CD8-positive, alpha-beta memory T cell (primary cell): ENCODE measurements at places on chromosomes 6 and 20. TPM values are rescaled to one million over a fixed set of nuclear protein-coding genes. Genes with fewer than 3 reads are reported as not detected.

Gene PNLDC1
- 0.39 TPM for total RNA-seq

Gene ISM1
- 1.7 TPM for total RNA-seq

Gene AAR2
- 32.7 TPM for total RNA-seq

Gene LY6G6D
- total RNA-seq, result not detected

Gene NRSN1
- not detected for total RNA-seq

Gene LRRN4
- not detected for total RNA-seq

Gene SLC4A11
- 3.1 TPM for total RNA-seq

Gene KLHDC3
- total RNA-seq, result 73.5 TPM

Gene DHX16
- total RNA-seq, result 49.1 TPM

Gene TRIM38
- 11.2 TPM for total RNA-seq

Gene GLP1R
- total RNA-seq, result not detected

Gene OR2H2
- not detected for total RNA-seq

Gene REM1
- total RNA-seq, result not detected

GRCh38 chr6:143205585-143205984 lies 144.9 kb downstream of the AIG1 start:
- no peaks in the 10 kb centered on the region for H3K4me1 ChIP-seq
- H3K27ac ChIP-seq, result no peak overlapping the region
- H3K27me3 ChIP-seq, result no peaks in the 10 kb centered on the region
- no peak overlapping the region for H3K4me3 ChIP-seq

GRCh38 chr6:18293076-18293904 lies 29.0 kb upstream of the DEK start:
- no peak for DNase-seq
- no peak overlapping the region for H3K27ac ChIP-seq
- H3K4me1 ChIP-seq, result no peaks in the 10 kb centered on the region

DNA sequence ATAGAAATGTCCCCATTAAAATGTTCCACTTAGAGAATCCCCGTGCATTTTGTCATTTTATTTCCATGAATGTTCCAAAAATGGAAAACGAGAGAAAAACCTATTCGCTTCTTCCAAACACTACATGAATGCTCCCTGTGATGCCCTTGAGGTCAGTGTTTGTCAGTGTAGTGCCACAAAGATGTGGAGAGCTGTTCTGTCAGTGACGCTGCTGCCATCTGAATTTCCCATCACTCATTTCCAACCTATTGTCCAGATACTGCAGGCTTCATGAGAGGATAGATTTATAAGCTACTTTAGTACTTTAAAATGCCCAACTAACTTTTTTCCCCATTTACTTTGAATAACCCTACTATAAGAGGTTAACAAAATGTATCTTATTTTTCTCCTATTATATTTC lies 335.8 kb downstream of the CDKAL1 start:
- no peaks in the 10 kb centered on the region for H3K4me1 ChIP-seq
- H3K36me3 ChIP-seq, result no peaks in the 10 kb centered on the region
- no peak overlapping the region for H3K4me3 ChIP-seq
- H3K27me3 ChIP-seq, result no peaks in the 10 kb centered on the region
- no peak for DNase-seq
- no peak overlapping the region for H3K27ac ChIP-seq

DNA sequence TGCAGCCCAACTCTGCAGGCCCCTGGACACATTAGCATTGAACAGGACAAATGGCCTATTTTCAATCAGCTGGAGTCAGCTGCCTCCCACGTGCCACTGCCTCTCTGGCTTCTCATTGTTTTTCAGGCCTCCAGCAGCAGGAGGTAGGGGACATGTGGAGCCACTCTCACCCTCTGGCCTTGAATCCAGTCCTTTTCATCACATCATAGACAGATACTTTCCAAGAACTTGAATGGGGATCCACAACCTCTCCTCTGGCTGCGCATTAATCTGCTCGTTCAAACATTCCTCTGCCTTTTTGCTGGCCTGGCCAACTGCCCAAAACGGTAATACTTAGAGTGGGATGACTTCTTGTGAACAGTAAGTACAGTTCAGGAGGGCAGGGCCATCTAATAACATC lies 592.3 kb downstream of the PKHD1 start:
- H3K36me3 ChIP-seq, result no peaks in the 10 kb centered on the region
- no peaks in the 10 kb centered on the region for H3K4me1 ChIP-seq
- no peak overlapping the region for H3K4me3 ChIP-seq
- H3K27me3 ChIP-seq, result no peaks in the 10 kb centered on the region

DNA sequence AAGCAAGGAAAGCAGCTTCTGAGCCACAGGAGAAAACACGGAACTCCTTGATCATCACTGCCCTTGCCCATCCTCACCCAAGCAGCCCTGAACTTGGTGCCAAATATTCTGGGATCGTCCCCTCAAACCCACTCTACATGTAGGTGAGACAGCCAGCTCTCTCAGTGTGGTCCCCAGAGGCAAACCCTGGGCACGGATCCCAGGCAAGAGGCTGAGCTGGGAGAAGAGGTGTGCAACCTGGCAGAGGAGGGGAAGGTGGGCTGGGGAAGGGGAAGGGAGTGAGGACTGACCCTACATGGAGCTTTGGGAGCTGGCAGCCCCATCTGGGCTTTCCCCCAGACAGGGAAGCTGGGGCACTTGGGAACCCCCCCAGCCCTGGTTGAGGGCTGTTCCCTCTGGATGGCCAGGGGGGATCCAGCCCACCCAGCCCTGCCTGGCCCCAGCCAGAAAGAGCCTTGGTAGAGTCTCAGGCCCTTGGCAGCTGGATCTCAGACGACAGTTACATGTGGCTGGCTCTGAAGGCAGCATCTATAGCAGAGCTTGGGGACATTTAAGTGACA lies 186.2 kb upstream of the CST7 start:
- no peak overlapping the region for H3K4me3 ChIP-seq
- no peaks in the 10 kb centered on the region for H3K4me1 ChIP-seq
- no peaks in the 10 kb centered on the region for H3K36me3 ChIP-seq
- H3K27ac ChIP-seq, result no peak overlapping the region

- H3K27me3 ChIP-seq, result peaks cover 2% of the 10 kb centered on the region
- no peaks in the 10 kb centered on the region for H3K4me1 ChIP-seq
- H3K27ac ChIP-seq, result no peak overlapping the region
- no peaks in the 10 kb centered on the region for H3K36me3 ChIP-seq
- DNase-seq, result no peak
- no peak overlapping the region for H3K4me3 ChIP-seq
These were observed 45.9 kb upstream of the MAP3K4 start for GRCh38 chr6:160945516-160946177.

DNA sequence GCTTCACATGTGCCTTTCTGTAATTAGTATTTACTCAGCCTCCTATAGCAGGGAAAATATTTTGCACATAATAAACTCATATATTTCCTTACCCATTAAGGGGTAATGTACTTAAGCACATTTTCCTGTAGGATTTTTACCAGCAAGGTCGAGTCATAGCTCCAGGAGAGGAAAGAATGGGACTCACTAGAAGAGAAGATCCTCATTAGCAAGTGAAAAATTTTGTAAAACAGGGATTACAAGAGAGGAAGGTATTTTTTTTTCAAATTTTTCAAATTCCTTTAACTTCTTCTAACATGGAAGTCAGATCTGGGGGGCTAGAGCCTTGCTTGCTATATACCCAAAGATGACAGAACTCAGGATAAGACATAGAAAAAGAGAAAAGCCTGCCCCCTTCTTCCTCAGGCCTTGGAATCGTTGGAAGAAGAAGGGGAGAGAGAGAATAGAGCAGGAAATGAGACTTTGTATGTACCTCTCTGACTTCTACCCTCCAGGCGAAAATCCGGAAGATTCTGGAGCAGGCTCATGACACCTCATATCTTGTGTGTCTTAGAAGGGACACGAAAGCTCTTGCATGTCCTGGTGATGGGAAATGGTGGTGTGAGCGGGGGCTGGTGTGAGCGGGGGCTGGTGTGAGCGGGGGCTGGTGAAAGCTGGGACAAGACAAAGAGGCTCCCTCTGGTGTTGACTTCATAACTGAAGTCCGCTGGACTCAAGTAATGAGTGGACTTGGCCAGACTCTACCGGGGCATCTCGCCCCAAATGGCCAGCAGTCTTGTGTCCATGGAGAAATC lies 256.9 kb upstream of the PLCB4 start:
- DNase-seq, result no peak
- no peak overlapping the region for H3K4me3 ChIP-seq
- H3K27me3 ChIP-seq, result no peaks in the 10 kb centered on the region
- no peaks in the 10 kb centered on the region for H3K36me3 ChIP-seq

GRCh38 chr6:105519954-105520353 lies 117.1 kb upstream of the PREP start:
- no peak overlapping the region for H3K27ac ChIP-seq
- no peaks in the 10 kb centered on the region for H3K27me3 ChIP-seq
- no peaks in the 10 kb centered on the region for H3K36me3 ChIP-seq
- DNase-seq, result no peak

- no peak for DNase-seq
- no peaks in the 10 kb centered on the region for H3K4me1 ChIP-seq
These were observed 32.8 kb upstream of the FOXA2 start for GRCh38 chr20:22617160-22617559.

- no peaks in the 10 kb centered on the region for H3K27me3 ChIP-seq
- no peaks in the 10 kb centered on the region for H3K36me3 ChIP-seq
- no peak for DNase-seq
- no peak overlapping the region for H3K27ac ChIP-seq
- no peak overlapping the region for H3K4me3 ChIP-seq
These were observed 174.0 kb downstream of the AIG1 start for GRCh38 chr6:143234734-143235133.

DNA sequence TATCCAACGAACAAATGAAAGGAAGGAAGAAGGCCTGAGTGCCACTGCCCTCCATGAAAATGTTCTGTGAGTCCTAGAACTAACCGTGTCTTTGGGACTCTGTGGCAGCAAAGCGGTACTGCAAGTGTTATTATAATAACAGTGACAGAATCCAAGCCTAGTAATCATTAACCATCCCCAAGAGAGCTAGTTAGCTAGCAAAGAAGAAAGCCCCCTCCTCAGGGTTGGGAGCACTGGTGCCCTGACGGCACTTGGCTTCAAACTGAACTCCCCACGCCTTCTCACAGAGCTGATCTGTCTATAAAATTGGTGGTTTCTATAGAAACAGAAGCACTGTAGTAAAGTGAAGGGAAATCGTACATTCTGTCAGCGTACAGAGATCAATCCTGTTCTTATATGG lies 239.8 kb downstream of the PTPRT start:
- H3K27me3 ChIP-seq, result no peaks in the 10 kb centered on the region
- no peak for DNase-seq
- H3K27ac ChIP-seq, result no peak overlapping the region
- no peaks in the 10 kb centered on the region for H3K4me1 ChIP-seq

GRCh38 chr6:69580706-69581105 lies 216.1 kb downstream of the LMBRD1 start:
- H3K27ac ChIP-seq, result no peak overlapping the region
- H3K27me3 ChIP-seq, result no peaks in the 10 kb centered on the region
- no peak overlapping the region for H3K4me3 ChIP-seq

DNA sequence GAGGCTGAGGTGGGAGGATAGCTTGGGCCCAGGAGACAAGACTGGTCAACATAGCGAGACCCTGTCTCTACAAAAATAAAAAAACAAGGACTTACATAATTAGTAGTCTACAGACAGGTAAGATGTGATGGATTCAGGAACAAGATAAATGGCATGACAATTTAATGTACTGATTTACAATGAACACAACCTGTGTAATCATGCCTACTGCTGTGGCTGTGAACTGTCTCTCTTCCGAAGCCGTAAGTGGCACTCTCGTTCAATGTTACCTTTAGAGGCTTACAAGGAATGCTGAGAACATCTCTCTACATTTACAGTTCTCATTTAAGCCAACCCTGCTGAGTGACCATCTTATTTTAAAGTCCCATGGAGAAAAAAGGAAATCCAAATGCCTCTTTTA lies 134.8 kb upstream of the PRDM1 start:
- DNase-seq, result no peak
- no peaks in the 10 kb centered on the region for H3K27me3 ChIP-seq
- no peak overlapping the region for H3K4me3 ChIP-seq
- H3K36me3 ChIP-seq, result no peaks in the 10 kb centered on the region
- no peak overlapping the region for H3K27ac ChIP-seq

- no peak overlapping the region for H3K27ac ChIP-seq
- DNase-seq, result peak; percentile 80
- H3K36me3 ChIP-seq, result no peaks in the 10 kb centered on the region
- H3K4me1 ChIP-seq, result peaks cover 7% of the 10 kb centered on the region
- no peaks in the 10 kb centered on the region for H3K27me3 ChIP-seq
These were observed 23.0 kb downstream of the ZBP1 start for GRCh38 chr20:57596998-57597939.

GRCh38 chr6:83092756-83093399 lies 25.4 kb downstream of the DOP1A start:
- H3K4me1 ChIP-seq, result no peaks in the 10 kb centered on the region
- H3K36me3 ChIP-seq, result no peaks in the 10 kb centered on the region
- DNase-seq, result no peak
- no peak overlapping the region for H3K27ac ChIP-seq

DNA sequence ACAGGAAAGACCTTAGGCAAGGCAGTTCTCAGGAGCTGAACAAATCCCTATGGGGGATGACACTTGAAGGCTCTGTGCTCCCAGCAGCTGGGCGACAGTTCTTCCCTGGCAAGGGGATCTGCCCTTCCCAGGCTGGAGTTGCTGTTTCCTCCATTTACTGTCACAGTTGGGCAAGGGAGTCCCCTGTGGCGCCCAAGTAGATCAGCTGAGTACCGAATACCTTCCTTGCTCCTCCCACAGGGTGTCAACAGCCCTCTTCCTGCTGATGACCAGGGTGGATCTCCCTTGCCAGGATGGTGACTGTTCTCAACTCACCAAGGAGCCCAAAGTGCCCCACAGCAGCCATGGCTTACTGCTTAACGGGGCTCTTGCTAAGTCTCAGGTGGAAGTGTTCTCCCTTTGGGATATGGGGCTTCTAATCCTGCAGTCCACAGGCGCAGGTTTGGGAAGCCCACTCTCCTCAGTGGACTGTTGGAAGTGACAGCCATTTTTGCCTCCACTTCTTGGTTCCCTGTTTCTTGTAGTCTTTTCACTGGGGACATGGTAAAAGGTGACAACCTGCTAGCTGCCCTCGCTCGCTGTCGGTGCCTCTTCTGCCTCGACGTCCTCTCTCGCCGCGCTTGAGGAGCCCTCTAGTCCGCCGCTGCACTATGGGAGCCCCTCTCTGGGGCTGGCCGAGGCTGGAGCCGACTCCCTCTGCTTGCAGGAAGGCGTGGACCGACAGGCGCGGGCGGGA lies 5.7 kb upstream of the PSMG4 start:
- no peak for DNase-seq
- H3K4me1 ChIP-seq, result peaks cover 7% of the 10 kb centered on the region
- H3K36me3 ChIP-seq, result no peaks in the 10 kb centered on the region
- H3K4me3 ChIP-seq, result no peak overlapping the region
- no peak overlapping the region for H3K27ac ChIP-seq

DNA sequence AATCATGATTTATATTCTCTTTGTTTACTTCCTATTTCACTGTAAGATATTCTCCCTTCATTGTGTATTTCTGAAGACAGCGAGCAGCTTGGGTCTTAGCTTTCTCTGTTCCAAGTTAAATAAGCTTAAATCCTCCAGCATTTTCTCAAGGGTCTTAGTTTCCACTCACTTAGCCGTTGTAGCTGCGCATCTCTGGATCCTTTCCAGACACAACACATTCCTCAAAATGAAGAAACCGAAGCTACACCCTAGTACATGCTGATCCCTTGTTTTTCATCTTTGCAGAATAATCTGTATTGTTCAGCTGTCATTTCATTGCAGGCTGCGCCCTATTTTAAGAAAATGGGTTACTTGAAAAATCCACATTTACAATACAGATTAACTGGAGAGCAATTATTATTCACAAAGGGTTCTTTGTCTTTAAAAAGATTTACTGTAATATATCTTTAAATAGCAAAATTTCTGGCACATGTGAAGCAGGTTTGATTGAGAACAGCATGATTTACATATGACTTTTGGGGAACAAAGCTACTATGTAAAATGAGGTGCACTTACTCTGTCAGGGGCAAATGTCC lies 375.8 kb downstream of the QKI start:
- H3K4me3 ChIP-seq, result no peak overlapping the region
- no peaks in the 10 kb centered on the region for H3K4me1 ChIP-seq
- no peak overlapping the region for H3K27ac ChIP-seq
- H3K27me3 ChIP-seq, result no peaks in the 10 kb centered on the region
